ENCODE measurements at places on chromosomes 5 and 9.
A peak's percentile ranks its signal among the peaks of the same experiment; 100 is the strongest.

- no peak for DNase-seq
These were observed 22.2 kb downstream of the LURAP1L start for GRCh38 chr9:12797037-12797436.

GRCh38 chr5:157828105-157828943 is 30.6 kb downstream of the CLINT1 start:
- no peak for DNase-seq

DNA sequence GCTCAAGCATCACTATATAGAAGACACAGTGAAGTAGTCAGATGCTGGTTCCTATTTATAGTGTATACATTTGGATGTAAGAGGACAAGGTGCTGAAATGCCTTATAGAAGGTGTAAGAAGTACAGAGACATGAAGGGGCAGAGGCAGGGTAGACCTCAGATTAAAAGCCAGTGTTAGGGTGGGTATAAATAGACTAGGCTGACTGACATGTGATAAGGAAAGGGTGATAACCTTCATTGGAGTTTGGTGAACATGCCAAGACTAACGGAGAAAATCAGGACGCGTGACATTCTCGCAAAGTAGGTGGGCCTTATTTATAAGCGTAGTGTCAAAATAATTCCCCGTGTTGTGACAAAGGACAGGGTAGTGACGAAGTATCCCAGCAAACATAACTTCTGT is 59.1 kb upstream of the HRH2 start:
- DNase-seq: no peak

DNA sequence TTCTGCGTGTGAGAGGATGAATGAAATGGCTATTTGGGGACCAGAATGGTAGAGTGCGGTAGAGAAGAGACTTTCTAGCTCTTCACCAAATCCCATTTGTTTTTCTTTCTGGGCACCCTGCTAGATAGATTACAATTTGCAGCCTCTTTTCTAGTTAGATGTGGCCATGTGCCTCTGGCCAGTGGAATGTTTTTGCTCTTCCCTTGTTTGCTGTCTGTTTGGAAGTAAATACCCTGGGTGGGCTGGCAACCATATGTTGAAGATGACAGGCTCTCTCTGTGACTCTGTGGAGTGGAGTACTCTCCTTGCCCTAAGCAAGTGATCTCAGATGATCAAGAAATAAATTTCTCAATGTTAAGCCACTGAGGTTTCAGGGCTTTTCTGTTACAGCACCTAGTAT is 12.9 kb downstream of the GNG10 start:
- no peak for DNase-seq

DNA sequence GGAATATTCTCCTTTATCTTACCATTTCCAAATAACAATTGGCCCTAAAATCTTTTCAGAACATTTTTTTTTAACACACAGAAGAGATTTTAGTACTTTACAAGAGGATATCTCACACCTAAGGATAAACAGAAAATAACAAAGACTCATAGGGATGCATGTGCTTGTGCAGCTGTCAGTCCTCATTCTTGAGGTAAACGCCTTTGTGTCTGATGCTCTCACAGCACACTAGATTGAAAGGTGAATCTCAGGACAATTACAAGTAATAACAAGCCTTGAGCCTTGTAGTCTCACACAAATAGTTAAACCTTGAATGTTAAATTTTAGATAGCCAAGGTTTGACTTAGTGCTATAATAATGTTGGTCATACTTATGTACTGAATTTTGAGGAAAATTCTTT is 439.2 kb downstream of the PTPRD start:
- DNase-seq: no peak

- DNase-seq: no peak
These were observed 176.9 kb upstream of the SLC12A2 start for GRCh38 chr5:127906562-127907204.

GRCh38 chr5:107265193-107265592 is 405.5 kb downstream of the EFNA5 start:
- no peak for DNase-seq

GRCh38 chr9:36770025-36770424 is 197.3 kb downstream of the MELK start:
- no peak for DNase-seq

GRCh38 chr9:121156263-121156731 is 45.4 kb downstream of the RAB14 start:
- peak; percentile 42 for DNase-seq

- DNase-seq: no peak
These were observed 3.6 kb upstream of the TRIM32 start for GRCh38 chr9:116683535-116683934.

- no peak for DNase-seq
These were observed 54.7 kb upstream of the SNX2 start for GRCh38 chr5:122719991-122720746.

- DNase-seq: no peak
These were observed 75.6 kb upstream of the PRSS3 start for GRCh38 chr9:33719581-33720374.

DNA sequence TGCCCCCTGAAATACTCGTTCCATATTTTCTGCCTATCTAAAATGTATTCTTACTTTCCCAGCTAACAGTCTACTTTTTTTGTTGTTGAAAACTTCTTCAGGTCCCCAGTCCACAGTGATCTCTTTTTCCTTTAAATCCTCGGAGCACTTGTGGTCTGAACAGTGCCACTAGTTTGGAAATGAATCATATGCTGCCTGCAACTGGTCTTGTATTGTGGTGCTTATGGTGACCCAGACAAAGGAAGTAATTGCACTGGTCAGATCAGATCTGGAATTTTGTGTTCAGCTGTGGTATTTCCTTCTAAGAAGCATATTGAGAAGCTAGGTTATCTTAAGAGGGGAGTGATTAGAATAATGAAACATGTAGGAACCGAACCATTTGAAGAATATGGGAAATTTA is 2.9 kb downstream of the UNC13B start:
- peak; percentile 35 for DNase-seq

GRCh38 chr5:170221327-170221741 is 11.5 kb upstream of the C5orf58 start:
- DNase-seq: no peak

DNA sequence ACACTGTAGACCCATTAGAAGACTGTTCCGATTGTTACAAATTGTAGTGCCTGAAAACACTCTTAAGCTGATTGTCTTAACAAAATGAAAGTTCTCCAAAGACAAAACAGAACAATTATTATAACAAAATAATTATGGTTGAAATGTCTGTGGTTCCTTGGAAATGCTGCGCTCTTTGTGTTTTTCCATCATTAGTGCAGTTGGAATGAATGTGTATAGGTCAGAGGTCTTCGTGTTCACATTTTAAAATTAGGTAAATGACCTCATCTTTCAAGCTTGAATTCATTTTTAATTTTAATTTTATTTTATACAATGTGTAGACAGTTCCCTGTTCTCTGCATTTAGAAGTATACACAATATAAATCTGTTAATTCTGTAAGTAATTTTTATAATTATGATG is 56.7 kb upstream of the NXNL2 start:
- DNase-seq: no peak

GRCh38 chr9:5617749-5618148 is 11.2 kb upstream of the RIC1 start:
- no peak for DNase-seq

DNA sequence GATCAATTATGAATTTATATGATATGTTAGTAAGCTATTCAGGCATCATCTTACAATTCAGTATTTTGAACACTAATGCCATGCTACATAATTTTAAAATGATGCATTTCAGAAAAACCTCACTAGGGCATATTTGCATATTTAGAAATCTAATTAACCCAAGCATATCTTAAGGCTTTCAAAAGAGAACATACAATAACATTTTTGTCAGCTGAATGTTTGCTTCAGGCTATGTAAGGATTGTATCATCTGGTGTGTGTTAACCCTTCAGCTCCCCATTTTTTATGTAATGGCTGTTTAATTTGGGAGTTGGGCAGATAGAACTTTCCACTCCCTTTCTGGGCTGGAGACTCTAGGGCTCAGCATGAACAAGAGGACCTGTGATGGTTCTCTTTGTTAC is 299.1 kb upstream of the EFNA5 start:
- DNase-seq: no peak

GRCh38 chr9:109381011-109381729 is 60.3 kb upstream of the EPB41L4B start:
- DNase-seq: peak; percentile 92

DNA sequence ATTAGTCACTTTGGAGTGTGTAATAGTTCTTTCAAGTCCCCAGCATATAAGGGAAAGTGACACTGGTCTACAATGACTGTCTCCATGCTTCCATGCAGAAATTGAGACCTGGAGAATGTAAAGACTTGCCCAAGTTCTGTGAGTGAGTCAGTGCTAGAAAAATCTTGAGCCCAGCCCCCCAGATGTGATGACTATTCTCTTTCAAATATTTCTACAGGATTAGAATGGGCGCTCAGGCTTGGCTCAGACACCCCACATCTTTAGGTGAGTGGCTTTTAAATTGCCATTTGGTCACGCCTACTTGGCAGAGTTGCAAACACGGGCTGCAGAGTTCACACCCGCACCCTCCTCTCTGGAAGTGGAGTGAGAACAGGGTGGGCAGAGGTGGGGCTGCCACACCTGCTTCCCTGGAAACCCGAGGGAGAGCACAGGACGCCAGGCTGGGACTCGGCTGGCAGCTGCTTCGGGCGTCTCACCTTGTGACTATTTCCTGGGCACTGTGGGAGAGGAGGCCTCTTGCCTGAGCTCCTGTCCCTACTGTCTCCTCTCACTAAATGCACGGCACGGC is 37.6 kb downstream of the ROPN1L start:
- DNase-seq: peak; percentile 88

- DNase-seq: no peak
These were observed 83.9 kb downstream of the PTPN3 start for GRCh38 chr9:109414125-109414785.

DNA sequence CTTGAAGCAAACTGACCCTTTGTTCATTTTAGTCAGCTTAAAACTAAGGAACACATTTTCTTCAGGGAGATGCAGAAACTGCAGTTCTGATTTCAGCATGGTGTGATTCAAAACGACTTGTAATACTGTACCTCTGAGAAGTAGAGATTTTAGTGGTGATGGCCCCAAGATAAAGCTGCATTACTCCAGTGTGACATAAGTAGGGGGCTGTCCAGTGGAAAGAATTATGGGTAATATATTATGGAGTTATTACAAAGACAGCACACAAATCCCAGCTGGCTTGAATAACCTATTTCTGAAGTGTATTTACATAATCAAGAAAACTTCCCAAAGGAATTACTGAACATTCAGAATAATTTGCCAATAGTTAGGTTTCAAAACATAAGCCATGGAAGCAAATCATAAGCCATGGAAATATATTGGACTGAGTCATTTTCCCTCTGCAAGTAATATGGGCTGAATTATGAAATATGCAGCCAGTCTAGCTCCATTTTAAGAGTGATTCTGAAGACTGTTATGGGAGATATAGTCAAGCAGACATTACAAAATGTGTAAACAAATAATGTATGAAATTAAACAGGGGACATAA is 133.7 kb upstream of the FBXL17 start:
- no peak for DNase-seq
